ENCODE measurements at places on chromosomes 5 and 9.
A peak's percentile ranks its signal among the peaks of the same experiment; 100 is the strongest.

DNA sequence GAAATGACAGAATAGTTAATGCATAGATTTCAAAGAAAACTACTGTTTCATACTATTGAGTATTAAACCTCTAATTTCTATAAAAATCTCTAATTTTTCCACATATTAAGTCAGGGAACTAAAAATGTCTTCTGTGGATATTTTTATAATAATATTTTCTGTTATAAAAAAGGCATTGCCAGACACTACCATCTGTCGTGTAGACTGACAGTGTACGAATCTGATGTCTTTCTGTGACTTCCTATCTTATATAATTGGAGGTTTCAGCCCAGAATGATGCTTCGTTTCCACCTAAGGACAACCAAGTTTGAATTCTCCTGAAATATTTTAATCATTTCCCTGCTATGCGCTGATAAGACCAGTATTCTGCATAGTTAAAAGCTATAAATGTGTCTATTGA lies 456.6 kb upstream of the ARRDC3 start:
- no peak for DNase-seq

GRCh38 chr9:77215874-77216273 lies 38.5 kb downstream of the VPS13A start:
- no peak for DNase-seq

DNA sequence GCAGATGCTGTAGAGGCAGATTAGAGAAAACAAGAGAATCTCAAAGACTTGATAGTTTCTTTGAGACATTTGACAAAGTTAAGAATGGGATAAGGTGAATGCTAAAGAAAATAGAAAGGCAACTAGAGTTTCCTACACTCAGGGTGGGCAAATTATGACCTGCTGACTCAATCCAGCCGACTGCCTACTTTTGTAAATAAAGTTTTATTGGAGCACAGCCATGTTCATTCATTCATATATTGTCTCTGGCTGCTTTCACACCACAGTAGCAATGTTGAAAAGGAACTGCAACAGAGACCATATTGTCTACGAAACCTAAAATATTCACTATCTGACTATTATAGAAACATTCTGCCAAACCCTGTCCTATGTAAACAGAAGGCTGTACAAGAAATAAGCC lies 37.6 kb upstream of the TARS1 start:
- no peak for DNase-seq

- DNase-seq = no peak
Observed at GRCh38 chr5:149403923-149404745, 25.0 kb upstream of the IL17B start.

- DNase-seq = no peak
Observed at GRCh38 chr9:127530206-127530941, 79.1 kb downstream of the LRSAM1 start.

DNA sequence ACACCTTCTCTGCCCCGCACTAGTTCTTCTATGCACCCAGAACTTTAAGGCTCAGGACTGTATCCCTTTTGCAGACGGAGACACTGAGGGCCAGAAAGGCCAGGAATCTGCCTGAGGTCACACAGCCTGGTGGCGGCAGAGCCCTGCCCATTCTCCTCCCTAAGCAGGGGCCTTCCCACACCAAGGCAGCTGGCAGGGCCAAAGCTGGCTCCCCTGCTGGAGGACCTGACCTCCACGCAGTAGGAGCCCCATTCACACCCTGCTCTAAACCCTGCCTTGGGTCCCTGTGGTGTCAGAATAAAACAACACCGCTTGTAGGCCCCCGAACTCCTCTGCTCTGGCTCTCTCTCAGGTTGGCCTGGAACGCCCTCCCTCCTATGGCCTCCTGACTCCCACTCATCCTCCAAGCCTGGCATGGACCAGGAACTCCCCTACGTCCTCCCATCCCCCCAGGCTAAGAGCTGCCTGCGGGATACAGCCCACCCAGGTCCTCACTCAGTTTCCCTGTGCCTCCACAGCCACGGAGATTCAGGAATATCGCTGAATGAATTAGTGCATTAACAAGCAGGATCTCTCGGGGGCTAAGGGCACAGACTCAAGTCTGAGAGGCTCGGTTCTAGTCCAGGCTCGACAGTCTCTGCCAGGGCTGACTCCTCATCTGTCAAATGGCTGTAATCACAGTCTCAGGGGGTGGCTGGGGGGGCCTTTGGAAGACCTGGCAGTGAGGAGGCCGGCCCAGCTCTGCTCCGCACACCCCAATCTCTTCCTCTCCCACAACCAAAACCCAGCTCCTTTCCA lies 2.8 kb downstream of the ST6GALNAC6 start:
- no peak for DNase-seq

DNA sequence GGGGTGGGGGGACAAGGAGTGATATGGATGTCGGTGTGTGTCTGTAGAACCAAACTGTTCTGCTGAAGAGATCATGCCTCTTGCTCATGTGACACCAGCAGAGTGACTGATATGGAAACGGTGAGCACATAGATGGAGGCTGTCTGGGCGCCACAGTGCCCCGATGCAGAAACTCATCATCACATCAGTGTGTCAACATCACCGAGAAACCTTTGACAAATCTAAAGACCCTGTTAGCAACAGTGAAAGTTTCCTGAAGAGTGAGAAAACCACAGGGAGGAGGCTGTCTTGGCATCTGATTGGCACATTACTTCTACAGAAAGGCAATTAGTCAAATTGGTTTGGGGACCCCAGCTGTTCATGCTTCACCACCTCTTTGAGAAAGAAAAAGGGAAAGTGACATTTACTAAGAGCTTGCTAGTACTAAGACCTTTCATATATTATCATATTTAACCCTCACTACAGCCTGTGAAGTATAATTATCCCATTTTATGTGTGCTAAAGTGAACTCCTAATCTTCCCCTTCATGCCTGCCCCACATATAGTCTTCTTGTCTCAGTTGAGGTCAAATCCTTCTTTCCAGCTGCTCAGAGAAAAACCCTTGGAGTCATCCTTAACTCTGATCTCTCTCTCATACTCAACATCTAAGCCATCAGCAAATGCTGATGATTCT lies 25.6 kb downstream of the CSF2 start:
- DNase-seq = peak; percentile 63

Data from T-helper 2 cell (primary cell).